ENCODE measurements at places on chromosomes 6 and 20. TPM values are rescaled to one million over a fixed set of nuclear protein-coding genes. Genes with fewer than 3 reads are reported as not detected.
A peak's percentile ranks its signal among the peaks of the same experiment; 100 is the strongest.

TTK gene
- 2.7 TPM for total RNA-seq

TGM2 gene
- 33.2 TPM for total RNA-seq

FERMT1 gene
- total RNA-seq = 22.4 TPM

PEDS1 gene
- 40.7 TPM for total RNA-seq

DNA sequence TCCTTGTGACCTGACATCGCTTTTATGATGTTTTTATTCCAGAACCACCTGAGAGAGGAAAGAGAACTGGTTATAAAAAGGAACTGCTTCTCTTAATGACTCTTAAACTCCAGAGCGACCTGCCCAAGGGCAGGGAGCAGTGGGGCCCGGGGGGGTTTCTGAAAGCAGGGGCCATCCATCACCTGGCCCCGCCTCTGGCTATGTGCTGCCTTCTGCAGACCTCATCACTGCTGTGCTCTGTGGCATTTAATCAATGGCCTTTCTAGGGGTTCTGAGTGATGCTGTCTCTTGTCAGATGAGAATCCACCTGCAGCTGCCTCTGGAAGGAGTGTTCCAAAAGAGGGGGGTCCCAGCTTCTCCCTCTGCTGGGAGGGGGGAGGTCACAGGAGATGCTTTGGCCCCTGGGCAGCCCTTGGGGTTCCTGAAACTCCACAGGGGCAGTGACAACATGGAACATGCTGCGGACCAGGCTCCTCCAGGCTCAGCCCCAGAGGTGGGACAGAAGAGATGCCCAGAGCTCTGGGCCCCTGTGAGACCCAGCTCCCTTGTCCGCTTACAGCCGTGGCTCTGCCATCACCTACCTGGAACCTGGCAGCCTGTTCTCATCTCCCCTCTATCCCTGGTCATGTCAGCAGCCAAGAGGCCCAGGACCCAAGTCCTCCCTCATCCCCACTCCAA is 177.1 kb upstream of the SULF2 start:
- no peaks in the 10 kb centered on the region for H3K4me1 ChIP-seq
- no peaks in the 10 kb centered on the region for H3K27me3 ChIP-seq
- H3K36me3 ChIP-seq = no peaks in the 10 kb centered on the region
- H3K4me3 ChIP-seq = no peak overlapping the region
- DNase-seq = no peak

DNA sequence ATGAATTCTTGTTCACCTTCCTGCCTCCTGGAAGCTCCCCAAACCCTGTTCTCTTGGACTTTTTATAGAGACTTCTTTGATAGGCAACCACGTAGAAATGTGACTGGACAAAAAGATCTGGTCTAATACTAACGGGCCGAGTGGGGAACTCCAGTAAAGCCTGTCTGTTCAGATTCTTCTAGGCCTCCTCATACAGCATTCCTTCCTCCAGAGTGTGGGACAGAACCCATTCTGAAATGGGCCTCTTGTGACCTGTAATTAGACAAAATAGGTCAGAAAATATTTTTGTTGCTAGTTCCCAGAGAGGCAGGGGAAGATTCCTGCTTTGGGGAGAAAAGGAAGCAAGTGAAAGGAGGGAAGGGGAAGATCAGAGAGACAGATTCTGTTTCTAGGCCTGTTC is 374.3 kb downstream of the CDH26 start:
- H3K36me3 ChIP-seq = no peaks in the 10 kb centered on the region
- H3K4me3 ChIP-seq = no peak overlapping the region
- H3K4me1 ChIP-seq = no peaks in the 10 kb centered on the region
- DNase-seq = no peak
- no peak overlapping the region for H3K27ac ChIP-seq

DNA sequence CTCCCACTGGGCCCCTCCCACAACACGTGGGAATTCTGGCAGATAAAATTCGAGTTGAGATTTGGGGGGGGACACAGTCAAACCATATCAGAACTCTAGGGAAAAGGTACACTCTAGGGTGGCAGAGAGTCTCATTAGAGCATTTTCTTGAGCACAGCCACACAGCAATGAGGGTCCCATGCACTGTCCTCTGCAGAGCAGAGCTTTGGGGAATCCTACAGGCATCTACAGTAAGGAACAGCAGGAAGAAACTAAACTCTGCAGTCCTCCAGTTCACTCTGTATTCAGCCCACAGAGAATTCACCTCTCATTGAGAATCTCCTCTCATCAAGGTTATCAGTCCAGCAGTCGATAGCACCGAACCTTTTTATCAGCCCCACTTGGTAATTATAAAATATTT is 438.6 kb upstream of the NOX3 start:
- H3K4me3 ChIP-seq = no peak overlapping the region
- no peak overlapping the region for H3K27ac ChIP-seq
- DNase-seq = no peak
- no peaks in the 10 kb centered on the region for H3K4me1 ChIP-seq
- no peaks in the 10 kb centered on the region for H3K27me3 ChIP-seq

DNA sequence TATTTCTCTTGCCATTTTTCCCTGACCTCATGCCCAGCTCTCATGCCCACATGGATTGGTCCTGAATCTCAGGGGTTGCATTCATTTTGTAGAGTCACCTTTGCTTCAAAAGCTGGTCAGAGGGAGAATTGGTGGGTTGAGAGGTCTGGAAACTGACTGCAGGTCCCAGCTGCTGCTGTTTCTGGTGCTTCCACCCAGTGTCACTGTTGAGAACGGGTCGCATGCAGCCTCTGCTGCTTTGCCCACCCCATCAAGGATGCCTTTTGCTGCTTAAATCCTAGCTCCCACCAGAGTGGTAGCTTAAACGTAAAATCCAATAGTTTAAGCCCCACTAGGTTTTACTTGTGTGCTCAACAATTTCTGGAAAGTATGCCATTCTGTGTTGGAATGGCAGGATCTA is 211.4 kb upstream of the TSHZ2 start:
- no peak for DNase-seq
- H3K27ac ChIP-seq = no peak overlapping the region
- no peaks in the 10 kb centered on the region for H3K36me3 ChIP-seq
- H3K4me1 ChIP-seq = no peaks in the 10 kb centered on the region
- no peak overlapping the region for H3K4me3 ChIP-seq
- H3K27me3 ChIP-seq = no peaks in the 10 kb centered on the region

GRCh38 chr6:134768931-134769330 is 181.0 kb downstream of the ALDH8A1 start:
- H3K4me1 ChIP-seq = no peaks in the 10 kb centered on the region
- no peak overlapping the region for H3K27ac ChIP-seq
- H3K36me3 ChIP-seq = no peaks in the 10 kb centered on the region
- DNase-seq = no peak
- no peak overlapping the region for H3K4me3 ChIP-seq
- H3K27me3 ChIP-seq = no peaks in the 10 kb centered on the region

GRCh38 chr6:50816947-50817645 is 1.6 kb upstream of the TFAP2B start:
- H3K27me3 ChIP-seq = no peaks in the 10 kb centered on the region
- H3K4me3 ChIP-seq = no peak overlapping the region
- H3K27ac ChIP-seq = peak overlapping the region; percentile 96
- peaks cover 64% of the 10 kb centered on the region for H3K4me1 ChIP-seq

DNA sequence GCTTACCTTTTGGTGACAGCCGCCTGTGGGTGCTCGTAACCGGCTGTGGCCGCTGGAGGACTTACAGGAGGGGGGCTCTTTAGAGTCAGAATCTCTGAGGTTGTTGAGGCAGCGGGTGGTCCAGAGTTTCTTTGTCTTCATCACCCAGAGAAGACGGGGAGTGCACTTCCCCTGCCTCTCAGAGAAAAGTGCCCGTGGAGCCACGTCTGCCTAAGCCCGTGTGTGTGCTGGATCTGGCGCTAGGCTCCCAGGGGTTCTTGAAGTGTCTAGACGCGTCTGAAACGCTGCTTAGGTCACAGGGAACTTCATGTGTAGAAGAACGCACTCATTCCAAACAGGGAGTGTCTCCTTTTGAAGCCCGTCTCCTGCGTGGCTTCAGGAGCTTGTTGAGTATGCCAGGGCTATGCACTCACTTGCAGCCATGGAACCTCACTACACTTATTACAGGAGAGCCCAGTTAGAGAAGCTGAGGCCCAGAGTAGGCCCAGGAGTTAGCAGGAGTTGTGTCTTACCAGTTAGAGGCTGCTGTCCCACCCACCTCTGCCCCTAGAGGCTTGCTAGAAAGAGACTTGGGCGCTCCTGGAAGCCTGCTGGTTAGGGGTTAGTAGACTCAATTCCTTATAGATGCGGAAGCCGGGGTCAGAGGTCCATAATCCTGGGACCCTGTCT is 1.3 kb downstream of the LSM14B start:
- H3K4me3 ChIP-seq = peak overlapping the region; percentile 64
- H3K4me1 ChIP-seq = peaks cover 13% of the 10 kb centered on the region
- no peaks in the 10 kb centered on the region for H3K27me3 ChIP-seq
- peak overlapping the region; percentile 95 for H3K27ac ChIP-seq
- peaks cover 12% of the 10 kb centered on the region for H3K36me3 ChIP-seq
- DNase-seq = no peak

GRCh38 chr6:17871836-17872235 is 115.6 kb downstream of the KIF13A start:
- H3K4me1 ChIP-seq = peaks cover 14% of the 10 kb centered on the region
- H3K4me3 ChIP-seq = no peak overlapping the region
- no peak overlapping the region for H3K27ac ChIP-seq
- H3K36me3 ChIP-seq = no peaks in the 10 kb centered on the region
- DNase-seq = no peak
- H3K27me3 ChIP-seq = no peaks in the 10 kb centered on the region

GRCh38 chr20:64041781-64042053 is 5.7 kb downstream of the C20orf204 start:
- H3K36me3 ChIP-seq = no peaks in the 10 kb centered on the region
- no peaks in the 10 kb centered on the region for H3K27me3 ChIP-seq
- peaks cover 85% of the 10 kb centered on the region for H3K4me1 ChIP-seq
- peak overlapping the region; percentile 79 for H3K27ac ChIP-seq
- peak overlapping the region; percentile 68 for H3K4me3 ChIP-seq

- peaks cover 5% of the 10 kb centered on the region for H3K4me1 ChIP-seq
- H3K36me3 ChIP-seq = no peaks in the 10 kb centered on the region
- peak overlapping the region; percentile 21 for H3K4me3 ChIP-seq
- H3K27me3 ChIP-seq = no peaks in the 10 kb centered on the region
Observed at GRCh38 chr6:10429638-10430427, 15.0 kb upstream of the TFAP2A start.

DNA sequence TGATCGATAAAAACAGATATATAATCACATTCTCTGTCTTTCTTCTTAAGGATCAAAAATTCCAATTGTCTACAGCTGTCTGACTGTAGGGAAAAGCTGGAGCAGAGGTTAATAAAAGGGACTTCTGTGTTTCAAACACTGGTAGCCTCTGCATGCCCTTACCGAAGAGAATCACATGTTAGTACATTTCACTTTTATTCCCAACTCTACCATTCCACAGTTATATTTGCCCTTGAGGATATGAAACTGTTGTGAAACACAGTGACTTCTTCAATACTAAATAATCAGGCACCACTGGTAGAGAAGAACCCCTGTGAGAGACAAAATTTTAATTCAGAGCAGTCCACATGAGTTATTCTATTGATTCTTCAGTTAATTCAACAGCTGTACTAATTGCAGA is 1187.3 kb upstream of the CITED2 start:
- H3K36me3 ChIP-seq = no peaks in the 10 kb centered on the region
- H3K27me3 ChIP-seq = no peaks in the 10 kb centered on the region

DNA sequence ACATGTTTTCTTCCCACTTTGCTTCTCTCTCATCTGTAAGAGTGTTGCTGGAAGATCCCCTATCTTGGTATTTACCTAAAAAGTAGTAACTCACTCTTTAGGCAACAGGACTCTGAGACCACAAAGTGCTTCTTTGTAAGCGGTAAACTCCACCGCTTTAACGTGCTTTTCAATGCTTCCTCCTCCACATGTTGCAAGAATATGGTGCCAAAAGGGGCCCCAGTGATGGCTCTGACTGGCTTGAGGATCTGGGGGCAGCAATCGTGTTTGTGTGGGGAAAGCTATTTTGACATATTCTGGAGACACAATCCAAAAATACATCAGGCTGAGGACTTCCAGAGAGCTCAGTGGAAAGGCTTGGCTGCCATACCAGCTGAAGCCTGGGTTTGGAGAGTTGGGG is 12.4 kb upstream of the CPNE5 start:
- H3K4me3 ChIP-seq = no peak overlapping the region
- H3K36me3 ChIP-seq = no peaks in the 10 kb centered on the region
- H3K4me1 ChIP-seq = peaks cover 21% of the 10 kb centered on the region
- DNase-seq = no peak
- H3K27me3 ChIP-seq = no peaks in the 10 kb centered on the region
- H3K27ac ChIP-seq = peak overlapping the region; percentile 56

DNA sequence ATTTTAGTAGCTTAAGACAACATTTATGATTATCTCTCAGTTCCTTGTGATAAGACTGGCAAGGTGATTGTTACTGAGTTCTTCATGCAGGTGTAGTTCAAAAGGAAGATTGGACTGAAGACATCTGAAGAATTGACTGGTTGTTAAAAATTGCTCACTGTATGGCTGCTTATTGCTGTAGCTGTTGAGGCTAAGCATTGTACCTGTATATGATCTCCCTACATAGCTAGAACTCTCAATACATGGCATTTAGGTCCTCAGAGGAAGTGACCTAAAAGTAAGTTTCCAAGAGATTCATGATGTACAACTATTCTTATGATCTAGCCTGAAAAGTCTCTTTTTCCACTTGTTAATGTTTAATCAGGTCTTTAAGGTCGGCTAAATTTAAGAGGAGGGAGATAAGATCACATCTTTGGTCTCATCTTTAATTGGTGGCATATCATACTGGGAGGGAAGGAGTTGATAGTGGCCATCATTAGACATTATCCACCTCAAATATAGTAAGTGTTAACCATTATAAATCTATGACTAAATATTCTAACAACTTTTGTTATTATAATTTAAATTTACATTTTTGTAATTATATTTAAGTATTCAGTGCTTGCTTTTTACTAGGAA is 401.2 kb upstream of the EPHA7 start:
- no peaks in the 10 kb centered on the region for H3K4me1 ChIP-seq
- no peak overlapping the region for H3K4me3 ChIP-seq
- no peak for DNase-seq
- H3K27me3 ChIP-seq = no peaks in the 10 kb centered on the region
- no peak overlapping the region for H3K27ac ChIP-seq
- H3K36me3 ChIP-seq = no peaks in the 10 kb centered on the region

GRCh38 chr6:7640607-7641577 is 50.9 kb downstream of the SNRNP48 start:
- no peak overlapping the region for H3K4me3 ChIP-seq
- DNase-seq = no peak
- H3K27me3 ChIP-seq = no peaks in the 10 kb centered on the region

DNA sequence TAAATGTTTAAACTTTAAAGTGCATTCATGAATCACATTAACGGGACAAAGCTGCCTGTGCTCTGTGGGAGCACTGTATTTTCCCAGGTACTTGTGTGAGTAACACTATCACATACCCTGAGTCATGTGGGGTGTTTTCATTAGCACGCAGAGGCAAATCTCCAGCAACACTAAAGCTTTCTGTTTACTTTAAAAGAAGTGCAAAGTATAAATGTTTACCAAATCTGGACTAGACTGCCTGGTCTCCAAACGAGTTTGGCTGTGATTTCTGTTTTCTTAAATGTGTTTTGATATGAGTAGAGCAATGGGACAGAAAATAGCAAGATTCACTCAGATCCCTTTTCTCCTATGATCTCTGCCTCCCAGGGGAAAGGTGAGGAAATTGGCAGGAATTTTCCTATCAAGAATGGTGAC is 28.8 kb upstream of the RIPPLY2 start:
- DNase-seq = no peak
- no peaks in the 10 kb centered on the region for H3K27me3 ChIP-seq
- H3K36me3 ChIP-seq = no peaks in the 10 kb centered on the region
- no peak overlapping the region for H3K4me3 ChIP-seq
- no peak overlapping the region for H3K27ac ChIP-seq
